Panc1 (cell line): ENCODE measurements at places on chromosomes 16 and 17.

- no peak overlapping the region for H3K4me3 ChIP-seq
- no peaks in the 10 kb centered on the region for H3K36me3 ChIP-seq
- no peak for DNase-seq
- peak overlapping the region; percentile 70 for H3K27ac ChIP-seq
- H3K4me1 ChIP-seq = peaks cover 28% of the 10 kb centered on the region
- H3K27me3 ChIP-seq = no peaks in the 10 kb centered on the region
Measured at GRCh38 chr16:2854700-2855309, 3.2 kb downstream of the PRSS22 start.

DNA sequence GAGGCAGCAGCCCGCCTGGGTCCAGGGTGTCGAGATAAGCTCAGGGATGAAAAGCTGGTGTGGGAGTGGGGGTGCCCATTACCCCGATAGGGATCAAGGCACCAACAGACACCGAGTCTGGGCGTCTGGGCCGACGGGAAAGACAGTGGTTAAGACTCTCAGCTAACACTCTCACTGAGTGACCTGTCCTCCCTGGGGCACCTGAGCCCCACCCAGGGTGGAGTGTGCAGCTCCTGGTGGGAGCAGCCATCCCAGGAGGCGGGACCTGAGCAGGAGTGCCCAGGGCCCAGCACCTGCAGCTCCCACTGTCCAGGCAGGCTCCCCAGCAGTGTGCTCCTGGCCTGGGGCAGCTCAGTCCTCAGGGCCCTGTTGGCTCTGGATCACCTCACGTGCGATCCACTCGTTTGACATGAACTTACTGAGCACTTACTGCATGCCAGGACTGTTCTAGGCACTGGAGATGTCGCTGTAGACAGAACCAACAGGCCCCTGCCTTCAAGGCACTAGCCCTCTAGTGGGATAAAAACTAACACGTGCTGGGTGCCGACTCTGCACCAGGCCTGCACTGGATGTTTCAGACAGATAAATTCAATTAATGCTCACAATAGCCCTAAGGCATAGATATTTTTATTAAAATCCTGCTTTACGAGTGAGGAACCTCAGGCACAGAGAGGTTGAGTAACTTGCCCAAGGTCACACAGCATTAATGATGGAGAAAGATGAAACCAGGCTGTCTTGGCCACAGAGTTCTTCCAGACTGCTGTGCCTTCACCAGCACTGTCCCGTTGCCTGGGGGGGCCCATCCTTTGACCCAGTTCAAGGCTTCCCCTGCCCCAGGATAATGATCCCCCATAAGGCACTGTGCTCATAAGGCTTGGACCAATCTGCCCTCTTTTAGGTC, 1.9 kb downstream of the EVPLL start:
- H3K27me3 ChIP-seq = no peaks in the 10 kb centered on the region
- no peaks in the 10 kb centered on the region for H3K36me3 ChIP-seq
- H3K27ac ChIP-seq = no peak overlapping the region
- DNase-seq = no peak
- no peak overlapping the region for H3K4me3 ChIP-seq
- H3K4me1 ChIP-seq = no peaks in the 10 kb centered on the region

DNA sequence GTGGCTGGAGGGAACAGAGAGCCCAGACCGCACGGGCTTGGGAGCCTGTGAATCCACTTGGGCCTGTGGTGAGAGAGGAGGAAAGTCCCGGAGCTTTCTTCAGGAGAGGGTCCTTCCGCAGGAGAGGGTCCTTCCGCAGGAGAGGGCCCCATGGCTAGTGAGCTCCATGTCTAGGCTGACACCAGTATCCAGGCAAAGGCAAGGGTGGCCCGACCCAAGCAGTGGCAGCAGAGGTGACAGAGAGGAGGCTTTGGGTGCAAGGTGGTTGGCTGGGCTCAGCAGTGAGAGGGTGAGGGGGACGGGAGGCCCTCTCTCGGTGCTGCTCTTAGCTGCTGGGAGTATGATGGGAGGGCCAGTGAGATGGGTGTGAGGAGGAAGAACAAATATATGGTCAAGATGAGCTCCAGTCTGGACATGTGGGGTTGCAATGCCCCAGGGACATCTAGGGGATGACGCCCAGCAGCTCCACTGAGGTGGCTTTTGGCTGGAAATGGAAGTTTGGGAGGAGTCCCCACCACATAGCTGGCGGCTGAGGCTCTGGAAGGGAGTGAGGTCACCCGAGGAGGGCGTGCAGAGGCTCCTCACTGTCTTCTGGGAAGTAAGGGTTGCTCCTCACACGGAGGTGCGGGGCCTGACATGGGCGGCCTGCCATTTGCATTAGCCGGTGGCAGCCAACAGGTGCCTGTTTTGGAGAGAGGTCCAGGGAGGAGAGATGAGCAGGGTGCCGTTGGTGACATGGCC, 2.3 kb upstream of the HSD3B7 start:
- H3K4me1 ChIP-seq = peaks cover 9% of the 10 kb centered on the region
- H3K27ac ChIP-seq = no peak overlapping the region
- no peaks in the 10 kb centered on the region for H3K27me3 ChIP-seq
- H3K36me3 ChIP-seq = peaks cover 3% of the 10 kb centered on the region; the same call in 1 of the 2 replicates
- DNase-seq = no peak

- H3K27me3 ChIP-seq = no peaks in the 10 kb centered on the region
- H3K27ac ChIP-seq = no peak overlapping the region
- no peaks in the 10 kb centered on the region for H3K4me1 ChIP-seq
- DNase-seq = no peak
- no peaks in the 10 kb centered on the region for H3K36me3 ChIP-seq
Measured at GRCh38 chr17:38914741-38915638, 10.4 kb upstream of the LASP1NB start.

DNA sequence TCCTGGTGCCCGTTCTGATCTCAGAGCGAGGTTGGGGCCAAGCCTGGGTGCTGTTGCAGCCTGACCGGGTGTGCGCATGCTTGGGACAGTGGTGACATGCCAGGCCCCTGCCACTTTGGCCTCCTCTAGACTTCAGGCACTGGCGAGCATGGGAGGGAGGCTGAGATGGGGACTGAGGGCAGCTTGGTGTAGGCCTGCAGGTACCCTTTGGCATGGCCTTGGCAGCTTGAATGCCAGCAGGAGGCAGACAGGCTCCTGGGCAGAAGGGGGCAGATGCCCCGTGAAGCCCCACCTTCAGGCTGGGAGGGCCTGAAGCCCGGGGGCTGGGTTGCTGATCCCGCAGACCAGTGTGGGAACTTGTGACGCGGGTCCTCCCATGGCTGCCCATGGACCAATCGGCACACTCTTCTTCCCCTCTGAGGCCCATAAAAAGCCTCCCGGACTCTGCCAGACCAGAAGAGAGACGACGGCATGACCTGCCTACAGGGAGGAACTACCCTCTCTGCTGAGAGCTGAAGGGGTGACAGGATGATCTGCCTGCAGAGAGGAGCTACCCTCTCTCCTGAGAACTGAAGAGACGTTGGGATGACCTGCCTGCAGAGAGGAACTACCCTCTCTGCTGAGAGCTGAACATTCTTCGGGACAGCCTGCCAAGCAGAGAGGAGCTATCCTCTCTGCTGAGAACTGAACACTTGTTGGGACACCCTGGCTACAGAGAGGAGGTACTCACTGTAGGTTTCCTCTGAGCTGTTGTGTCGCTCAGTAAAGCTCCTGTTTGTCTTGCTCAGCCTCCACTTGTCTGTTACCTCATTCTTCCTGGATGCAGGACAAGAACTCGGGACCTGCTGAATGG, 17.5 kb downstream of the RHOT1 start:
- no peaks in the 10 kb centered on the region for H3K4me1 ChIP-seq
- H3K36me3 ChIP-seq = no peaks in the 10 kb centered on the region
- no peak overlapping the region for H3K27ac ChIP-seq
- DNase-seq = no peak
- H3K27me3 ChIP-seq = no peaks in the 10 kb centered on the region

DNA sequence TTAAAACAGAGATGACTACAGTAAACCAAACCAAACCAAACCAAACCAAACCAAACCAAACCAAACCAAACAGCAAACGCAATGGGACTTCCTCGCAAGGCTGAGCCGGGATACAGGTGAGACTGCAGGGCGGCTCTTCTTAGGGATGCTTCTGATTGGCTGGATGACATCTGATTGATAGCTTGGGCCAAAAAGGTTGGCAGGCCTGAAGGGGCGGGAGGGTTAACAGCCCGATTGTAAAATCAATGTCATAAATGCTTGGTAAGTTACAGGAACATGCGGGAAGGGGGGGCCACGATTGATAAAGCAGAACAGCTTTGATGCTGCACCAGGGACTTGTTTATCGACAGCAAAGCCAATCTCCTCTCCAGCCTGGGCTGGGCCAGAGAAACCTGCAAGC, 86.1 kb downstream of the ZFHX3 start:
- no peak overlapping the region for H3K27ac ChIP-seq
- no peaks in the 10 kb centered on the region for H3K27me3 ChIP-seq
- H3K36me3 ChIP-seq = no peaks in the 10 kb centered on the region

GRCh38 chr16:57797216-57797525, 5.1 kb downstream of the KIFC3 start:
- peaks cover 20% of the 10 kb centered on the region for H3K4me1 ChIP-seq
- H3K27me3 ChIP-seq = no peaks in the 10 kb centered on the region
- H3K27ac ChIP-seq = no peak overlapping the region
- no peaks in the 10 kb centered on the region for H3K36me3 ChIP-seq
- no peak for DNase-seq

- H3K4me3 ChIP-seq = no peak overlapping the region
- H3K4me1 ChIP-seq = no peaks in the 10 kb centered on the region
- H3K27me3 ChIP-seq = no peaks in the 10 kb centered on the region
Measured at GRCh38 chr16:73131156-73131862, 83.4 kb upstream of the ZFHX3 start.

GRCh38 chr16:48123104-48123788, 32.5 kb downstream of the ABCC12 start:
- H3K36me3 ChIP-seq = no peaks in the 10 kb centered on the region
- H3K27me3 ChIP-seq = no peaks in the 10 kb centered on the region
- no peak overlapping the region for H3K4me3 ChIP-seq
- peak; percentile 97 for DNase-seq
- H3K27ac ChIP-seq = peak overlapping the region; percentile 81

GRCh38 chr16:77974883-77975282, 47.5 kb upstream of the CLEC3A start:
- no peak overlapping the region for H3K4me3 ChIP-seq
- peaks cover 7% of the 10 kb centered on the region for H3K27me3 ChIP-seq
- H3K36me3 ChIP-seq = no peaks in the 10 kb centered on the region
- DNase-seq = no peak
- no peaks in the 10 kb centered on the region for H3K4me1 ChIP-seq
- H3K27ac ChIP-seq = no peak overlapping the region

DNA sequence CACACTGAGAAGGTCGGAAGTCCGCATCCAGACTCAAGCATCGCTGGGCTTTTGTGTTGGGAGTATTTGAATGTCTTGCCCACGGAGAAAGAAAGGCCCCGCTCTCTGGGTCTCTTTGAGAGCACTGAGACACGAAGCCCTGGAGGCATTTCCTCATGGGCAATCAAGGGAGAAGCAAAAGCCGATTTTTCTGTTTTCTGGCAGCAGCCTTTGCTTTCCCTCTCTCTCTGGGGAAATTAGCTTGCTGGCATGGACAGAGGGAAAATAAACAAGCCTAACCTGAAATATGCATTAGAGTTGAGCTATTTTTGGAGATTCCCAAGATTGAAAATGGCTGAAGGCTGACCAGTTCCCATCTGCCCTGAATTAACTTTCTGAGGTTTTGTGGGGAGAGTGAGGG, 238.7 kb downstream of the HAPSTR1 start:
- H3K27me3 ChIP-seq = peaks cover 16% of the 10 kb centered on the region
- H3K36me3 ChIP-seq = no peaks in the 10 kb centered on the region
- H3K4me1 ChIP-seq = no peaks in the 10 kb centered on the region

DNA sequence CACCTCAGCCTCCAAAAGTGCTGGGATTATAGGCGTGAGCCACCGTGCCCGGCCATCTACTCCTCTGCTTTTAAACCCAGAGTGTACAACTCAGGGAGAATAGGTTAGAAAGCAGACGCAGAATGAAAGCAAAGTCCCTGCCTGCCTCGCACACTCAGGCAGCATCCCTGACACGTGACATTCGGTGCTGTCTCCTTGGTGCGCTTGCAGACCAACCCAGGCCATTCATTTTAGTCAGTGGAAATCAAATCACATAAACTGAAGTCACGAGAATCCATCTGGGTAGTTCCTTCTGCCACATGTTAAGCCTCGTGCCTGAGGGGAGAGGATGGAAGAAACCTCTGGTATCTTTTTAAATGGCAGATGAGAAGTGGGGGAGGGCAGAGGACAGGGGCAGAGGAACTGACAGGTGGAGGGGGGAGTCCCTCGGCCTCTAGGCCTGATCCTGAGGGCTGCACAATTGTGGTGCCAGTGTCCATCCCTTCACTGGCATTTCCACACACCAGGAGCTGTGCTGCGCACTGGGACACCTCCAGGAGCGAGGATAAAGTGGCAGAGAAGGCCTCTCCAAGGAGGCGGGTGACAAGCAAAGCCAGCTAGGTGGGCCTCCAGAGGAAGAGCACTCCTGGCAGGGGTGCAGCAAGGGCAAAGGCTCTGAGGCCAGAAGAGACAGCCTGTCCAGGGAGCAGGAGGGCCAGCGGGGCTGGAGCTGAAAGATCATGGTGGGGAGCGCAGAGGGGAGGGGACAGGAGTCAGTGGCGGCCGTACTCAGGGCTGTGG, 196.3 kb downstream of the KATNIP start:
- no peak overlapping the region for H3K4me3 ChIP-seq
- H3K4me1 ChIP-seq = no peaks in the 10 kb centered on the region
- H3K36me3 ChIP-seq = no peaks in the 10 kb centered on the region
- H3K27me3 ChIP-seq = no peaks in the 10 kb centered on the region

GRCh38 chr16:24534620-24535019, 4.7 kb upstream of the RBBP6 start:
- no peak for DNase-seq
- H3K36me3 ChIP-seq = no peaks in the 10 kb centered on the region
- no peak overlapping the region for H3K4me3 ChIP-seq
- H3K27ac ChIP-seq = no peak overlapping the region
- H3K27me3 ChIP-seq = no peaks in the 10 kb centered on the region

- no peak overlapping the region for H3K4me3 ChIP-seq
- peaks cover 15% of the 10 kb centered on the region for H3K27me3 ChIP-seq
- no peak overlapping the region for H3K27ac ChIP-seq
- H3K4me1 ChIP-seq = no peaks in the 10 kb centered on the region
- DNase-seq = no peak
Measured at GRCh38 chr17:27862004-27862403, 31.2 kb downstream of the LYRM9 start.

GRCh38 chr17:9976283-9977179, 71.5 kb upstream of the RCVRN start:
- DNase-seq = no peak
- H3K4me3 ChIP-seq = no peak overlapping the region
- H3K36me3 ChIP-seq = no peaks in the 10 kb centered on the region

GRCh38 chr17:11486868-11487310, 111.4 kb upstream of the DNAH9 start:
- no peak for DNase-seq
- no peaks in the 10 kb centered on the region for H3K27me3 ChIP-seq
- H3K4me3 ChIP-seq = no peak overlapping the region
- H3K36me3 ChIP-seq = no peaks in the 10 kb centered on the region
- H3K4me1 ChIP-seq = no peaks in the 10 kb centered on the region
